ENCODE measurements at places on chromosomes 1 and 21.

DNA sequence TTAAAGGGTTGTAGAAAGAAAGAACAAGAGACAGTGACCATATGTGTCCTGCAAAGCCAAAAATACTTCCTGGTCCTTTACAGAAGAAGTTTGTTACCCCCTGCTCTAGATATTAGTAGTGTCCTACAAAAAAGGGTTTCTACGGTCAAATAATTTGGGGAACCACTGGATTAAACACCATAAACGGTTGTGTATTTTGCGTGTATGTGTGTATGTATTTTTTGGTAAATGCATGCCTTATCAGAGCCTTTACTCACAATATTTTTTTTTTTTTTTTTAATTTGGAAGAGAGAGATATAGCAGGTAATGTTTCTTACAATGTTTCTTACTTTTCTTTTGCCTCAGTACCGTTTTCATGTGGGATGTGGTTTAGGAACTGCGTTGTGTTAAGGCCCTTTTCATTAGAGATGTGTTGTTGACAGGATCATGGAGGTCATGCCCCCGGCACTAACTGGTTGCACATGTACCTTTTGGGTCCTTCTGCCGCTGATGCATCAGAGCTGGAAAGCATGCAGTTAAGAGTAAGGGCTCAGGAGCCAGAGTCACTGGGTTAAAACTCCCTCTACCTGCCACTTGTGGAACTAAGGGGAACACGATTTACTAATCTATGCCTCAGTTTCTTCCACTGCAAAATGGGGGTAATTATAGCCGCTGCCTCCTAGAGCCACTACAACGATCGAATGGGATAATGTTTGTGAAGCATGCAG, 234.6 kb upstream of the KAZN start:
- DNase-seq, result no peak

DNA sequence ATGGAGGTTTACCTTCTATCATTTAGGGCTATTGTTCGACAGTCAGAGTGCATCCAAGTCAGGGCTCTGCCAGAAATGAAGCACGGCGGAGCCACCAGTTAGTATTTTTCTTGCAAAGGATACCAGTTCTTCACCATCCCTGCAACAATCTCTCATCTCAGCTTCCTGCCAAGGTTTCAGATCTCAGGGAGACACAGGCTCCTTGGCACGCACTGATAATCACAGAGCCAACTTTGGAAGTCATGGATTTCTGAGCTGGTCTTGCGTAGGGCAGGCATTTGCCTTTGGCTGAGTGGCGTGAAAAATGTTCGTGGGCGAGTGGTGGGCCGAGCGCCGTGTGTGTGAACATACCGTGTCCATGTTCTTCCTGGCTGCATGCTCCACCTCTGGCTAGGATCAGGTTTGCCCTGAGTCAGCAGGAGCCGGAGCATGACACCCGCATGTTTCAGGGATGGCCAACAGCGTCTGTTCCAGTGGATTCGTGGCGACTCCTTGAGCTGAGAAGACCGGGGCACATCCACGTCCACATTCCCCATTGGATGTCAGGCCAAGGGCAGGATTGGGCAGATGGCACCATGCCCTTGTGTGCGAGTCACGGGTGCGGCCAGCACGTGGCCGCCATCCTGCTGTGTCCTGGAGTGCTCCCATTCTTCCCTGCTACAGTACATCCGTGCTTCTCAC, 118.5 kb upstream of the C1orf174 start:
- no peak for DNase-seq

- no peak for DNase-seq
Observed at GRCh38 chr1:204641455-204641854, 44.1 kb downstream of the LRRN2 start.

- DNase-seq, result no peak
Observed at GRCh38 chr1:221394011-221394544, 347.8 kb downstream of the DUSP10 start.

- DNase-seq, result no peak
Observed at GRCh38 chr1:118201524-118201923, 16.5 kb upstream of the SPAG17 start.

GRCh38 chr1:24580756-24581155, 24.9 kb downstream of the NCMAP start:
- DNase-seq, result no peak

GRCh38 chr1:62352387-62352786, 33.2 kb upstream of the KANK4 start:
- DNase-seq, result no peak

DNA sequence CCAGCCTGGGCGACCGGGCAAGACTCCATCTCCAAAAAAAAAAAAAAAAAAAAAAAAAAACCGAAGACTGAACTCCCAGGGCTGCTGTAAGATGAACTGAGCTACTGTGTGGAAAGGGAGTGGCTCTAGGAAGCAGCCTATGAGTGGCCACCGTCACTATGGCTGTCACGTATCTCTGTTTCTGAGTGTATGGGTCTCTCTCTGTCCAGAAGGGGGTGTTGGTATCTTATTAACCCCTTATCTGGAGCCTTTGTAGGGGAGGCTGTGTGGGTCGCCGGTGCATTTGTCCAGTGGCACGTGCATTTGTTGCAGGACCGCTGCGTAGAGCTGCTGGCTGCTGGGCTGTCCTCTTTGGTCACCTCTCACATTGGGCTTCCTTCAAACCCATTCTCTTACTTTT, 326.6 kb downstream of the CAMTA1 start:
- no peak for DNase-seq

DNA sequence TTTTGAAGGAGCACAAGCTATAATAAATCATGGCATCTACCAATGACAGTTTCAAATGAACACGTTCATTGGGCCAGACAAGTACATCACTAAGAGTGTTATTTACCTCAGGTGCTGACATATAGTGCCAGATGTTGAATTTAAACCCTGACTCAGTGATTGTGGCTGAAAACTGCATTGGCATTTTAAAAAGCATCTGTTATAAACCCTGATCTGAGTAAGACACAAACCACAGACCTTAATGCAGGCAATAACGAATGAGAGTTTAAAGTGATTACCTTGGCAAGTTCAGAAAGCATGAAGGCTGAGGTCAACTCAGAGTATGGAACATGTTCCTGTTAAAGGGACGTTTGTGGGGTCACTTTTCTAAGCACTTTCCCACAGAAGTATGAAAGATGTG, 865.1 kb upstream of the TMPRSS15 start:
- no peak for DNase-seq

- DNase-seq, result no peak
Observed at GRCh38 chr1:245008761-245009160, 144.4 kb upstream of the HNRNPU start.

DNA sequence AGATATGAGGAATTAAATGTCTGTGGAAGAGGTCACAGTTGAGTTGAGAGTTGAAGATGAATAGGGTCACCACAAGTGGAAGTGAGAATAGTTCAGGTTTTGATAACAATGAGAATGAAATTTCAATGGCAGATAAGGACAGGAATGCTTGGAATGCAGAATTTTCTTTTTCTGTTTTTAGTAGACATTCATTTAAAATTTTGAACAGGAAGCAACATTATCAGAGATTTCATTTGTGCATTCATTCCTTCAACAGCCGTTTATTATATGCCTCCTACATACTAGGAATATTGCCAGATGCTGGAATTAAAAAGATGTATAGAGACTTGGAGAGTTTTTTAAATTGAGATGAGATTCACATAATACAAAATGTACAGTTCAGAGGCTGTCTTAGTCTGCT, 126.8 kb downstream of the ITSN1 start:
- no peak for DNase-seq

DNA sequence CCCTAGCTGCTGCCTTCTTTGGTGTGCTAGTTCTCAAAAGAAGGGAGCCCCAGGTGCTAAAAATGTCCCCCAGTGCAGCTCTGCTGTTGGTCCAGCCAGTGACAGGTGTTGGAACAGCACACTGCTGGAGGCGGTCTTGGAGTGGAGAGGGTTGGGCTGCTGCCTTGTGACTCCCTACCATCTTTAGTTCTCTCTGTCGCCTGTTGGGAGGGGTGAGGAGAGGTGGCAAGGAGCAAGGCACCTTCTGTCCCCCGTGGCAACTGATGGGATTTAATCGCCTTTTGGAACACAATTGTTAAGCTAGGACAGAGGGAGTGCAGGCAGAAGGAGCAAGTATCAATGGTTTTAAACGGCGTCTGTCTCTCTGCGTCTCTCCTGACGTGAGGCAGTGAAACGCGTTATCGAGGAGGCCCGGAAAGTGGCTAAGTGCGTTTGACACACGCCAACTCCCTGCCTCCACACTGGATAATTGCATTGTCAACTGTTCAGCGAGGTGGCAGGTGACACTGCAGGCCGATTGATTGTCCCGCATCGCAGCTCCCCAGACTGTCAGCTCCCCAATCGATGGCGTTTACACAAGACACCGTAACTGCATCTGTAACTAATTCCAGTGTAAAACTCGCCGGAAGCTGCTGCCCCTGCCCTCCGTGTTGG, 34.0 kb downstream of the TMEM53 start:
- no peak for DNase-seq

DNA sequence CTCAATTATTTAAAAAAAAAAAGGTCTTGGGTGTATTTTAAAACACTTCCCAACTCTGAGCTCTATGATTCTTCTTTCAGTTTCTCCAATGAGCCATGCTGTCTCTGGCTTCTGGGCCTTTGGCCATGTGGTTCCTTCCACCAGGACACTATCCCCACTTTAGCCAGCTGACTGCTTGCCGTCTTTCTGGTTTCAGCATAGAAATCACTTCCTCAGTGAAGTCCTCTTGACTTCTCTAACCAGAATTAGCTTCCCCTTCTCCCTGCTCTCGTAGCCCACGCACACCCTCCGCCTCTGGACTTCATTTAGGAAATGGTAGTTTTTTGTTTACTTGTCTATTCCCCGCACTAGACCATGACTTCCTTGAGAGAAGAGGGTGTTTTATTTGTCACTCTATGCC, 1.1 kb upstream of the DIO1 start:
- no peak for DNase-seq

DNA sequence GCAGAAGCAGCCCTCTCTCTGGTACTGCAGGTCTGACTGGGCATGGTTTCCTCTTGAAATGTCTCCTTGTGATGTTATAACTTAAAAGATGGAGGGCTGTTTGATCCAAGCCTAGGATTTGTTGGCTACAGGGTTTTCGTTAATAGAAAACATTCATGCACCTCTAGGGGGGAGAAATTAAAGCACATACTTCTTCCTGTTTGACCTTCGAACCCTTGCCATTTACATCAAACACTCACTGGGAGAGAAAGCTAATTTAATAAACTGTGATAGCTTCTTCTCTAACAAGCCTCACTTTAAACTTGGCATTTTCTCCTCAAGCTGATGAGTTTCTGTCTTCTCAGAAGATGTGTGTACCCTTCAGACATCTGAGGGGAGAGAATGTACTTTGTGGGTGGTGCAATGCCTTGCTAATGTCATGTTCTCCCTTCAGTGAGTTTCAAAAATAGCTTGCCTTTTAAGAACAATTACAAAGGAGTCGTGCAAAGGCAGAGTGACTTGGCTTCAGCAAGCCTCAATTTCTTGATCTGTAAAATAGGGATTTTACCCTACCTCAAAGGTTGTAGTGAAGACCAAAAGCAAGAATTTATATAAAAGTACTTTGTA, 20.4 kb downstream of the CACHD1 start:
- no peak for DNase-seq

GRCh38 chr1:91513706-91514105, 13.1 kb downstream of the CDC7 start:
- no peak for DNase-seq

DNA sequence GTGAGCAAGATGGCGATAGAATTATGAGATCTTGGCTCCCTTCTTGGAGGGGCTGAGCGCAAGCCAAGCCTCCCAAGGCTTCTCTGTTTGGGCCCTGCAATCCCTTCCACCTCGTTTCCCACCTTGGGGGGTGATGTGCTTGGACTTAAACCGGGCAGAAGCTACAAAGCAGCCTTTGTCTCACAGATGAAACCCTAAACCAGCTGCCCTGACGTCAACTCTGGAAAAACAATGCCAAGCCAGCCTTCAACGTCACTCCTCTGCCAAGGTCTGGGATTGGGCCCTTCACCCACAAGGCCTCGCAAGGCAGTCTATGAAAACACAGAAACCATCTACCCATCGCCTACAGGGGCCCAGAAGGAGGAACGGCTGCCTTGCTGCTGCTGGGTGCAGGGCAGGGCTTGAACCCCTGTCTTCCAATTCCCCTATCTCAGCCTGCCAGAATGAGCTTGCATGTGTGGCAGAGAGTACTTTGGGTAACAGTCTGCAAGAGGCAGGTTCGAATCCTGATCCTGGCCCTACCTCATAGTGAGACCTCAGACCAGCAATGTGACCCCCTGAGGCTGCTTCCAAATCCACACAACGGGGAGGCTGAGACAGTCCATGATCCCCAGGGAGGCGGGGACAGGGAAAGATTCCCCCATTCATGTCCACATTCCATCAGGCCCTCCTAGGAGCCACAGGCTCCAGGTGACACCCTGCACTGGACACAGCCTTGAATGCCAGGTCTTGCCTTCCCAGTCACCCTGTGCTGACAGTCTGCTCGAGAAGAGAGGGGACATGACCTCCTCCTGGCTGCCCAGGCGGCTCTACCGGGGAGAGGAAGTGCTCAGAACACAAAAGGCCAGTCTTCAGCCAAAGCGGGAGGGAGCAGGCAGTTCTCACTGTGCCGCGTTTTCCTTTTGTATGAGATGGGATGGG, 15.0 kb downstream of the IFFO2 start:
- no peak for DNase-seq

DNA sequence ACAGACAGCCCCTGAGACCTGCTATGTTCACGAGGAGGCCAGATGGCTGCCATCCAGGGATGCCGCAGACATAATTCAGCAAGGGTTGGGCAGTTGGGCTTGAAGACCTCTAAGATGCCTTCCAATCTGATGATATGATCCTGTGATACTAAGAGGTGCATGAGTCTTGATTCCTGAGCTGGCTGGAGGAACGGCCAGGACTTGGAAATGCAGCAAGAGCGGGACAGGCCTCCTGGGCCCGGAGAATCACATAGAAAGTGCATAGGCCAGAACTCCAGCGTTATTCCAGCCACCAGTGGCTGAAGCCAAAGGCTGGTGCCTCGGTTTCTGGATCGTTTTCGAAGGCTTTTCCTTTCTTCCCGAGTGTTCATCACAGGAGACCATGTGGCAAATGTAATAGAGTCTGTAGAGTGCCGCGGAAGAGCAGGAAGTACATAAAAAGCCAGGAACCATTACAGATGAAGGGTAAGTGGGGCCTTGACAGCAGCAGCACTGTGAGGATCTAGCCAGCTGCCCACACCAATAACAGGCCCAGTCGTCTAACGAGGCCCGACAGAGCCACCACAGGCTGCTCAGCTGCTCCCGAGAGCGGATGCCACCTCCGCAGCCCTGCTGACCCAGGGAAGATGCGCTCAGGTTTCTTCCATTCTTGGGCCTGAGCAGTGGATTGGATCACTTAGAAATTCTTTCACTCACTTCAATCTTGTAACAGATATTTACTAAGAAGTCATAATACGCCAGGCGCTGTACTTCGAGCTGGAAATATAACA, 14.0 kb upstream of the LHX4 start:
- no peak for DNase-seq

GRCh38 chr1:10680487-10680886, 116.0 kb downstream of the CASZ1 start:
- DNase-seq, result no peak
